ENCODE measurements at places on chromosomes 2 and 18.

- DNase-seq = peak; percentile 76
These were observed 543.2 kb downstream of the DCDC2C start for GRCh38 chr2:4246364-4247131.

DNA sequence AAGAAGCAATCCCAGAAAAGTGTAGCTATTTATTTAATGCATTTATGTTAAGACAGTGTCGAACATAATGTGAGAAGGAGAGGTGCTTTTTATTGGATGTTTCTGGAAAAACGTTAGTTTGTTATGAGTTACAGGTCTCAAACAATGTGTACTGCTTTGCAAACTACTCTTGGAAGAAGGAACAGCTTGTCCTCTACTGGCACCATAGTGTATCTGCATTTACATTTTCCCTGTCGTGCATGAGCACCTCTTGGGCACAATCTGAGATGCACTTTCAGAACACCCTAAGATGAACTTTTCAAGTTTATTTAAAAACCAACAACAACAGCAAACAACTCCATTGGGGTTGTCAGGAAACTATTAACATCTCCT lies 22.8 kb downstream of the CCNYL1 start:
- DNase-seq = no peak

DNA sequence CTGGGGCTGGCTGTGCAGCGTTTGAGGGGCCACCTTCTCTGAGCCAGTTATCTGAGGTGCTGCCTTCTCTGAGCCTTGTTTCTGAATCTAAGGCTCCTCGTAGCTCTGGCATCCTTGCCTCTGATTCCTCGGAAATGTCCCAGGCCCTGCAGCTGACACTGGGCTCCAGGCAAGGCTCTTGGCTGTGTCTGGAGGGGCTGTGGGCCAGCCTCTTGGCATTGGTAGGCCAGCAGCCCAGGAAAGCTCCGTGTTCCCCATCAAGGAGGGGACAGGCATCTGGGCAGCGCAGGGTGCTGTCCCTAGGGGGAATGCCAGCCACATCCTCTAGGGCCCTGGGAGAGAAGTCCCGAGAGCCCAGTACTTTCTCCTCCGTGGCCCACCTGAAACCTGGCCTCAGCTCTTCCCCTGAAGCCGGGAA lies 40.7 kb upstream of the TAF1B start:
- no peak for DNase-seq

DNA sequence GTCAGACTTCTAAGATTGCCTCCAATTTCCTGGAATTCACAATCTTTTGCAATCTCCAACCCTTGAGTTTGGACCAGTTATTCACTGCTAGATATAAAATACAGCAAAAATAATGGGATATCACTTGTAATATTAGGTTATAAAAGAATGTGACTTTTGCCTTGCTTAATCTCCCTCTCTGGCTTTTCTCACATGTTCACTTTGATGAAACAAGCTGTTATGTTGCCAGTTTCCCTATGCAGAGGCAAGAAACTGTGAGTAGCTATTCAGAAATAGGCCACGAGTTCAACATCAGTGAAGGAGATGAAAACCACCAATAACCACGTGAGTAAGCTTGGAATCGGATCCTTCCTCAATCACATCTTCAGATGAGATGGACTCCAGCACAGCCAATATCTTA lies 842.7 kb downstream of the RNF144A start:
- no peak for DNase-seq

- DNase-seq = no peak
These were observed 86.9 kb upstream of the MGAT5 start for GRCh38 chr2:134167015-134167414.

GRCh38 chr2:68203587-68203986 lies 45.9 kb downstream of the PNO1 start:
- DNase-seq = no peak

DNA sequence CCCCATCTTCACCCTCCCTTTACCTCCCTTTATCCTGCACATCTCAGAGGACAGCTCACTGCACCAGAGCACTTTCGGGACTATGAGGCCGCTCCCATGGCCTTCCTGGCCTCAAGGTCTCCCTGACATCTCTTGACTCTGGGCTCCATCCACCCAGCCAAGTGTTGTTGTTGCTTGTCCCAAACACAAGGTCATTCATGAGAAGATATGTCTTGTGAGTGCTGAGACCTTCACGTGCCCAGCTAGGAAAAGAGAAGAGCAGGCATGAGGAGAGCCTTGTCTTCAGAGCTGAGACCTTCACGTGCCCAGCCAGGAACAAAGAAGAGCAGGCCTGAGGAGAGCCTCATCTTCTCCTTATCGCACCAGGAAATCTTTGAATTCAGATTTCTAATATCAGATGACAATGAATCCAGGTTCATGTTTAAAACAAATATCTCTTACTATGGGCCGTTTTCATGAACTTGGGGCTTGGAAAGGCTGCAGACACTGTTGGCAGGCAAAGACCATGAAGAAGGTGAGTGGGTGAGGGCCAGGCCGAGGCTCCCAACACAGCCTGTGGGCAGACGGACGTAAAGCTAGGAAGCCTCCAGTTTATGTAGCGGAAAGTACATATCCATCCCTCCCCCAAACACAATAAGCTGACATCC lies 256.1 kb downstream of the NDUFA10 start:
- DNase-seq = no peak

DNA sequence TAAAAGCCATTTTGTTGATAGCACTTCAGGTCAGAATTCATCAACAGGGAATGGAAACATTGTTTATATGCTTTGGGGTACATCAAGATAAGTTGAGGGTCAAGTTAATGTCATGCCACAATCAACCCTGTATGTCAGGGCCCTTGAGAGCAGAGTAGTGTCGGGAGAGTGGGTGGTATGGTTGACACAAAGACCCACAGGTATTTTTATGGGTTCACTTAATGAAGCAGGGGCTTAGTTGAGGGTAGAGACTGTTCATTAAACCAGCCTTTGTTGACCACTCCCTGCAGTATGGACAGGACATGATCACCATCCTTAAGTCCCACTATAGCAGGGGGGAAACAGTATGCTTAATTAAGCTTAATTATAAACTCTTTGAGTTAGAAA lies 5.7 kb downstream of the RPL37A start:
- DNase-seq = no peak

- DNase-seq = no peak
These were observed 42.6 kb downstream of the SESTD1 start for GRCh38 chr2:179222076-179222475.

- no peak for DNase-seq
These were observed 78.5 kb downstream of the UGGT1 start for GRCh38 chr2:128169497-128169896.

- peak; percentile 17 for DNase-seq
These were observed 22.0 kb downstream of the AP1S3 start for GRCh38 chr2:223815186-223815883.

- no peak for DNase-seq
These were observed 95.0 kb downstream of the DGKD start for GRCh38 chr2:233449081-233449901.

DNA sequence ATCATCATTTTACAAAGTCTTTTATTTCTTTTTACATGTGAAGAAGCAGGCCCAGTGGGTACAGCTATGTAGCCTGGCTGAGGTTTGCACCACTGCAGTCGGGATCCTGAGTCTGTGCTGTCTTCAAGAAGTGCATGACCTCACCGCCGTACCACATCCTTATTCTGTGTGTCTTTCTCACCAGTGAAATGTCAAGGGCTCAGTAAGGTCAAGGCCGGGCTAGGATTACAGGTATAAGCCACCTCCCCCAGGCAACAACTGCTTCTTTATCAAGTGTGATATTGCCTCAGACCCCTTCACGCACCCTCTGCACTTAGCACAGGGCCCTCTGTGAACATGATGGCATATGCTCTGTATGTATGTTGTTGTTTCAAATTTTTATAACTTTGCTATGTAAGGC lies 76.7 kb downstream of the PIEZO2 start:
- DNase-seq = no peak

- DNase-seq = peak; percentile 97
These were observed 911.4 kb upstream of the ZEB2 start for GRCh38 chr2:145431181-145431951.

- no peak for DNase-seq
These were observed 7.7 kb downstream of the EVX2 start for GRCh38 chr2:176076063-176076462.

- no peak for DNase-seq
These were observed 95.7 kb upstream of the LINC00305 start for GRCh38 chr18:64244571-64244970.

Data from NCI-H345 (cell line).